Choroid plexus epithelial cell (primary cell): ENCODE measurements at places on chromosomes 11 and 22.

DNA sequence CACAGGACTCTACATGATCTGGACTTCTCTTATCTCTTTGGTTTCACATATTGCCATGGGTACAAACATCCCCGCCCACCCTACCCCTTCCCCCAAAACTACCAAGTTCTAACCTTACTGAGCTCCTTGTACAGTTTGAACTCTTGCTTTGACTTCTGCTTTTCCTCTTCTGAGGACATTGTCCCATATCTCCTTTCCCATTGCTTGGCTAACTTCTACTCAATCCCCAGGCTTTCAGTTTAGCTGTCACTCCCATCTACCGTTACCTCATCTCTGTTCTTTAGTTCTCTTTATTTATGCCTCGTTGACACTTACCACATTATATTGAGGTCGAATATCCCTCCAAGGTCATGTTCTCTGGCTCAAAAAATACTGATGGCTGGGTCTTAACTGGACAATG, 393.5 kb upstream of the CADM1 start:
- DNase-seq = no peak

DNA sequence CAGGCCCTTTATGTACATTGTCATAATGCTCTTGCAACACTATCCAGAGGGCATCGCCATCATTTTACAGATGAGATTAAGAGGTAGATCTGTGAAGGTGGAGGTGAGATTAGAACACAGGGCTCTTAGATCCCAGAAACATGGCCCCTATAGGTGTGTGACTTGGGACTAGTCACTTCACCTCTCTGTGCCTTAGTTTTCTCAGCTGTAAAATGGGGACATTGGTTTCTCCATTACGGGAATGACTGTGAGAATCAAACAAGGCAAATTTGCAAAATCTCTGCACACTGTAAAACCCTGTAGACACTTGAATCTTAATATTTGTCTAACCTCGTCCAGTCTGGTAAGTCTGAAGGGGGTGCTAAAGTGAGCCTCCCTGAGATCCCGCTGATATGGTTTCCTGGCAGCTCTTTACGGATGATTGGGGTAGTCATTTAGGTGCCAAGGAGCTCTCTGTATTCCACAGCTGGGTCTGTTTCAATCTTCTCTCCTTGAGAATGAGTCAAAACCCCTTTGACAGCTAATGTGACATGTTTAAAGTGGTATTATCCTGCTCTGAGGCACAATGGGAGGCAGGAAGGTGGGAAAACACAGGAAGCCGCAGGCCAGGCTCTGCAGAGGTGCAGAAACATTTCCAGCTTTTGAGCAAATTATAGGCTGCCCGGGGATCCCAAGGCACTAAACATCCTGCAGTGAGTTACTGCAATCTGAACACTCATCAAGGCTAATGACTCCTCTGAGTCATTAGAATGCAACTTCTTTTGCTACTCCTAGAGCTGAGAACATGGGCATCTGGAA, 140.8 kb downstream of the CCDC81 start:
- DNase-seq = peak; percentile 82

GRCh38 chr22:20990184-20991180, 8.4 kb downstream of the LZTR1 start:
- DNase-seq = no peak

GRCh38 chr22:30733181-30733631, 38.5 kb downstream of the OSBP2 start:
- peak; percentile 39 for DNase-seq

DNA sequence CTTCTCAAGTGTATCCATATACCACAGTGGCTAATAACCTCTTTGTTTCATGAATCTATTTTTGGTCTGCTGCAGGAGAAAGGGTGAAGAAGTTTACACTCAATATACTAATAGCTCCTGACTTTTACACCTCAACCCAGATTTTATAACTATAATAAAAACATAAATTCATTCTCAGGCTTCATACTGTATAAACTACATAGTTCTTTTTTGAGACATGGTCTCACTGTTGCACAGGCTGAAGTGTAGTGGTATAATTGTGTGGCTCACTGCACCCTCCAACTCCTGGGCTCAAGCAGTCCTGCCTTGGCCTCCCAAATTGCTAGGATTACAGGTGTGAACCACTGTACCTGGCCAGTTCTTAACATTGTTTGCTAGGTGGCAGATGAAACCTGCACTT, 17.8 kb upstream of the CCDC179 start:
- no peak for DNase-seq

DNA sequence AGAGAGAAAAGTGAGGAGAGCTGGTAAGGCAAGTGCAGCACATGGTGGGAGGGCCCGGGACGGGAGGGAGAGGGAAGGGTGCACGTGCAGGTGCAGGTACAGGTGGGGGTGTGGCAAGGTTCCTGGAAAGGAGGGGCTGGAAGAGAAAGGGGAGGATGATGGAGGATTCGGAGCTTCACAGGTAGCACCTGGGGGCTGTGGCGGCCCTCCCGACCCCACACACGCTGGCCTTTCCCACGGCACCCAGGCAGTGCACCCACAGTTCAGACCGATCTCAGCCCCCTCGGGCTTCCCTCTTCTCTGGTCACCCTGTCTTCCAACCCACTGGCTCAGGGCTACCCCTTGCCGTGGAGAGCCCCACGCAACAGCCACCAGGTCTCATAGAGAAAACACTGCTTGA, 67.4 kb upstream of the A4GALT start:
- DNase-seq = no peak

DNA sequence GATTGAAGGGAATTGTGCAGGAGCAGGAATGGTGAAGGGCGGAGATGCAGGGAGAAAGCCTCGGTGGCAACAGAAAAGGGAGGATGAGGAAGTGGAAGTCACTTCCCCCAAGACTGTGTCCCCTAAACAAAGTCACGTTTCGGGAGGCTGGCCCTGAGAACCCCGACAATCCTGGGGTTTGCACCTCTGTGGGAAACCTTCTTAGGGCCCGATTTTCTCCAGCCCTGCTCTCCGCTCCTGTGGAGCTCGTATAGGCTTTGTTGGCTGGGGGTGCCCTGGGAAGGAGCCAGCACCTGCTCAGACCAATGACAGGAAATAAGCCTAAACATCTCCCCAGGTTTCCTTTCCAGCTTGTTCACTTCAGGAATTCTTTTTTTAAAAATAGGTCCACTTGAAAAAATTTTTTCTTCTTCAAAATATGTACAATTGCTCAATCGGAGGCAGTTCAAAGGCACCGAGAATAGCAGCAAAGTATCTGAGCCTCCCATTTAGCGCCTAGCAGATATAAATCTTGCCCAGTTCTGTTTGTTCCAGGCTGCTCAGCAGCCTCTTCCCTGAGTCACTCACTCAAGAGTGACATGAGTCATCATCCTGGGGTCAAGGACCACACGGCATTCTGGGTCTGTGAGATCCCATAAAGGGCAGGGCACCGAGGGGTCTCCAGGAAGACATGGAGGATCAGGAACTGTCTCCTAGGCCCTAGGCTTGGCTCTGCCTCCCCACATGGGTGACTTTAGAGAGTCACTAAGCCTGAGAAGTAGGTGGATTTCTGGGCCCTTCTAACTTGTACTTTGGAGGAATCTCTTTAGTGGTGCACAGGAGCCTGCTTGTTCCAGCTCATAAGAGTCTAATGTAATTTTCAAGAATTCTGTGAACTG, 34.0 kb downstream of the IRAG1 start:
- peak; percentile 90 for DNase-seq

- DNase-seq = peak; percentile 59
These were observed 7.4 kb downstream of the ATL3 start for GRCh38 chr11:63663809-63664208.

- no peak for DNase-seq
These were observed 8.3 kb downstream of the ARHGEF17 start for GRCh38 chr11:73316422-73316821.

DNA sequence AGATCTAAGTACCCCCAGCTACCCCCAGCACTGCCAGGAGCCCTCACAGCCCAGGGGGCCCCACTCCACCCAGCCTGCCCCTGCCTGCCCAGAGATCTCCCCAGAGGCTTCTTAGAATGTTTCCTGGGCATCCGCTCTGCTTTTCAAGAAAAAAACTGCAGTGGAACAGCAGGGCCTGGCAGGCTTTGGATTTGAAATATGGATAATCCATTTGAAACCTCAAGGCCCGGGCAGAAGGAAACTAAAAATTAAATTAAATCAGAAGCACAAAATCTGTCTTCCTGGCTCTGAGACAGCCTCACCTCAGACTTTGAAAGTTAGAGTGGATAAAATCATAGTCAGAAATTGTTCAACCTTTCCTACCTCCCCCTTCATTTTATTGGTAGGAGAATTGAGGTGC, 273.6 kb downstream of the OPCML start:
- DNase-seq = no peak

- DNase-seq = peak; percentile 77
These were observed 722 bp downstream of the IFITM10 start for GRCh38 chr11:1749395-1750351.

DNA sequence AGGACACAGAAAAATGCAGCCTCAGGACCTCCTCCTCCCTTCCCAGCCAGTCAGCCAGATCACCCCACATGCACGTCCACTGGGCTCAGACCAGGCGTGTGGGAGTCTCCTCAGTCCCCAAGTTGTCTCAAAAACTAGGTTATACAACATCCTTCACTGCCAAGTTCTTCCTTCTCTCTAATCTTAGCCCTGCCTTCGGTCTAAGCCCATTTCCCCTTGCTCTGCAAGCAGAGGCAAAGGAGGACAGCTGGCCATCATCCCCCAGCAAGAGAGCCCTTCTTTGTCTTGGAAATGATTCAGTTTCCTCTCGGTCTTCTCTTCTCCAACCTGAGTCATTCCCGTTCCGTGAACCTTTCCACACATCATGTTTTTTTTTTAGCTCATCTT, 14.0 kb upstream of the NRGN start:
- DNase-seq = peak; percentile 36

GRCh38 chr11:14750911-14751310, 107.3 kb downstream of the PDE3B start:
- DNase-seq = no peak

DNA sequence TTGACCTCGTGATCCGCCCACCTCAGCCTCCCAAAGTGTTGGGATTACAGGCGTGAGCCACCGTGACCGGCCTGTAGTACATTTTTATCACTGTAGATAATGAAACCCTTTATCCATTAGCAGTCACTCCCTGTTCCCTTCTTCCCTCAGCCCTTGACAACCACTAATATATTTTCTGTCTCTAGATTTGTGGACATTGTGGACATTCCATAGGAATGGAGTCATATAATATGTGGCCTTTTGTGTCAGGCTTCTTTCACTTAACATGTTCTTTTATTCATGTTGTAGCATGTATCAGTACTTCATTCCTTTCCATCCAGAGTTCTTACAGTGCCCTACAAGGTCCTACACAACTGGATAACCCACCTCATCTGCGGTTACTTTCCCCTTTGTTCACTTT, 30.5 kb downstream of the RRM1 start:
- peak; percentile 48 for DNase-seq

DNA sequence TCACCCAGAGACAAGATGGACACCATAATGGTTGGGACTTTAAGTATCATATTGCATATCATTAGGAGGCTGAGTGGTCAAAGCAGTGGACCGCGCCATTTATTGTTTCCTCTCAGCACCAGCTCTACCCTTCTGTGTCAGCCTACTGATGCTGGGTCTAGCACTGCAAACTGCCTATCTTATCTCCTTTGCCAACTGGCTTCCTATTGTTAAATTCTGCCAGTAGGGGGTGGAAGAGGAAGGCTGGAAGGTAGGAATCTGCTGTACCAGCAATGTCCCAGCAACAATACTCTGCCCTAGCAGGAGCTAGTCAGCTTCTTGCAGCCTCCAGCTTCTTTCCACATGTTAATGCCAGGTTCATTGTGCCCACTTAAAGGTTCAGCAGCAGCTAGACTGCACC, 367.1 kb upstream of the PDGFD start:
- DNase-seq = peak; percentile 40
